ENCODE measurements at places on chromosomes 7 and 10. TPM values are rescaled to one million over a fixed set of nuclear protein-coding genes. Genes with fewer than 3 reads are reported as not detected.
A peak's percentile ranks its signal among the peaks of the same experiment; 100 is the strongest.

JAKMIP3 gene
- total RNA-seq: 0.22 TPM

CELF2 gene
- 201 TPM for total RNA-seq

TBC1D12 gene
- total RNA-seq: 1.3 TPM

AASS gene
- 1.6 TPM for total RNA-seq

- DNase-seq: no peak
- H3K4me3 ChIP-seq: peak overlapping the region; percentile 89
- no peak overlapping the region for H3K27ac ChIP-seq
- peaks cover 5% of the 10 kb centered on the region for H3K4me1 ChIP-seq
- peaks cover 2% of the 10 kb centered on the region for H3K36me3 ChIP-seq
- H3K27me3 ChIP-seq: peaks cover 36% of the 10 kb centered on the region
Observed at GRCh38 chr7:1666823-1667565, 3.1 kb upstream of the ELFN1 start.

GRCh38 chr10:46264737-46265368 lies 21.9 kb upstream of the ANTXRL start:
- peaks cover 2% of the 10 kb centered on the region for H3K36me3 ChIP-seq
- peak overlapping the region; percentile 52 for H3K4me3 ChIP-seq
- H3K4me1 ChIP-seq: peaks cover 24% of the 10 kb centered on the region
- H3K27me3 ChIP-seq: no peaks in the 10 kb centered on the region

- H3K4me3 ChIP-seq: no peak overlapping the region
- H3K36me3 ChIP-seq: no peaks in the 10 kb centered on the region
- peaks cover 11% of the 10 kb centered on the region for H3K4me1 ChIP-seq
- no peak for DNase-seq
Observed at GRCh38 chr10:127848226-127848625, 44.5 kb downstream of the CLRN3 start.

- no peak overlapping the region for H3K4me3 ChIP-seq
- H3K36me3 ChIP-seq: peaks cover 4% of the 10 kb centered on the region
- H3K27me3 ChIP-seq: no peaks in the 10 kb centered on the region
- H3K4me1 ChIP-seq: peaks cover 13% of the 10 kb centered on the region
Observed at GRCh38 chr10:60310740-60311139, 78.9 kb downstream of the ANK3 start.

Measured in T-helper 17 cell (primary cell).